ENCODE measurements at places on chromosomes 4 and X.

DNA sequence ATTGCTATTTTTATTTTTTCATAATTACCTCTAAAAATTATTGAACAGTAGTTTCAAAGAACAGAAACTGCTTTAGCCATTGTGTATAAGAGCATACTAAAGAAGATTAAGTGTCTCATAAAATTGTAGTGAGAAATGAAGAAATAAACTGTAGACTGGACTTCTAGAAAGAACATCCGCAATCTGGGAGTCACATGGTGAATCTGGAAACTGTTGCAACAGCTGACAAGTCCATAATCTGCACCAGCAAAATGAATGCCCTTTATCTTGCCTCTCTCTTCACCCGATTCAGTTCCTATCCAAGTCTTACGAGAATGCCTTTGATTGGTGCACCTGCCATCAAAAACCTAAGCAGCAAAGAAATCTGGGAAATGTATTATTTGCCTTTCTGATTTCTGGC, 312.9 kb downstream of the NAF1 start:
- no peak for DNase-seq

DNA sequence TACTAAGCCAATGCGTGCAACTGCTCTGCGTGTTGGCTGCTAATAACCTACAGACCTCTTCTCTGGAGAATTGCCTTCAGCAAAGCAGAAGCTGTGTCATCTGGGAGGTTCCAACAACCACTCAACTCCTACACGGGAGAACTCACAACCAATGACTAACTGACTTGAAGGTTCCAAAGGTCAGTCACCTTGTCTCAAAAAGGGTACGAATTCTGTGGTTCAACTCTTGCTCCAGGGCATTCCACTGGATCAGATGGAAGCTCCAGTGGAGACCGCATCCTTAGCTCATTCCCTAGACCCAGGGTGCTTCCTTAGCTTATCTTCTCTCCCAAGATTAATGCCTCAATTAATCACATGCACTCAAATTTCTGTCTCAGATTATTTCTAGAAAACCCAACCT, 222.7 kb downstream of the CHIC2 start:
- no peak for DNase-seq

- DNase-seq, result no peak
Observed at GRCh38 chr4:154478128-154478527, 13.5 kb downstream of the DCHS2 start.

- no peak for DNase-seq
Observed at GRCh38 chr4:104531390-104531789, 36.7 kb upstream of the CXXC4 start.

DNA sequence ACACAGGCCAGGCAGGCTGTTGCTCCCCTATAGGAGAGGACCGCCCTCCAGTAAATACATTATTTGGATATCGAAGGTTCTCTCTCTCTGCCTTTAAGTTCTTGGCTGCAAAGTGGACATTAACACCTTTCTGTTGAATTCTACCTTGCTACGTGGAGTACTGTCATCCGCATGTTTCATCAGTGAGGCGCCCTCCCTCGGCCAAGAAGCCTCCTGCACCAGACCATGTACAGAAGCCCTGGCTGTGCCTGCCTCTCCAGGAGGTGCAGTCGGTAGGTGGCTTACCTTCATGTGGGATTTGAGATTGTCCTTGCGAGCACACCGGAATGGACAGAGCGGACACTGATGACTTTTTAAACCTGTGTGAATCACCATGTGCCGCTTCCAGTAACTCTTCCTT, 46.7 kb downstream of the ZNF827 start:
- no peak for DNase-seq

- no peak for DNase-seq
Observed at GRCh38 chrX:40068048-40068447, 29.7 kb downstream of the BCOR start.

GRCh38 chr4:138865765-138866164, 149.8 kb upstream of the NOCT start:
- no peak for DNase-seq

DNA sequence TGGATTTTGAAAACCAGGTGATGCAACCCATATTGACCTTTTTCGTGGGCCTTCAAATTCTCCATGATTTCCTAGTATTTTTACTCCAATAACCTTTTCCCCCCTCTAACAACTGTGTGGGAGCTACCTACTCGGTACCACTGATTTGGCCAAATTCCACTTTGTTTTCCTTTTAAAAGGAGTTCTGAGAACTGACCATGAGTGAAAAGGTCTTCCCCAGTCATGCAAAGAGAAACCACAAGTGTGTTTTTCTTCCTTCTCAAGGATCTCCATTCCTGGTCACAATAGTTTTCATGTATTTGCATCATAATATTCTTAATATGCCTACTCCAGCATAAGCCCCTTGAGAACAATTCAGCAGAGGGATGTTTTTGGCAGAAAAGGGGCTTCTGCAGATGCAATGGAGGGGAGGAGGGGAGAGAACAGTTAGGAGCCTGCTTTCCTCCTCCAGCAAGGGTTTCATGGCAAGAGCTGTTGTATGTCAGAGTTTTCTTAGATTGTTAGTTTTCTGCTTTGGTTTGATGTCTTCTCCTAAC, 195.3 kb upstream of the ANXA3 start:
- no peak for DNase-seq
